ENCODE measurements at places on chromosomes 12 and 14. TPM values are rescaled to one million over a fixed set of nuclear protein-coding genes. Genes with fewer than 3 reads are reported as not detected.

DNA sequence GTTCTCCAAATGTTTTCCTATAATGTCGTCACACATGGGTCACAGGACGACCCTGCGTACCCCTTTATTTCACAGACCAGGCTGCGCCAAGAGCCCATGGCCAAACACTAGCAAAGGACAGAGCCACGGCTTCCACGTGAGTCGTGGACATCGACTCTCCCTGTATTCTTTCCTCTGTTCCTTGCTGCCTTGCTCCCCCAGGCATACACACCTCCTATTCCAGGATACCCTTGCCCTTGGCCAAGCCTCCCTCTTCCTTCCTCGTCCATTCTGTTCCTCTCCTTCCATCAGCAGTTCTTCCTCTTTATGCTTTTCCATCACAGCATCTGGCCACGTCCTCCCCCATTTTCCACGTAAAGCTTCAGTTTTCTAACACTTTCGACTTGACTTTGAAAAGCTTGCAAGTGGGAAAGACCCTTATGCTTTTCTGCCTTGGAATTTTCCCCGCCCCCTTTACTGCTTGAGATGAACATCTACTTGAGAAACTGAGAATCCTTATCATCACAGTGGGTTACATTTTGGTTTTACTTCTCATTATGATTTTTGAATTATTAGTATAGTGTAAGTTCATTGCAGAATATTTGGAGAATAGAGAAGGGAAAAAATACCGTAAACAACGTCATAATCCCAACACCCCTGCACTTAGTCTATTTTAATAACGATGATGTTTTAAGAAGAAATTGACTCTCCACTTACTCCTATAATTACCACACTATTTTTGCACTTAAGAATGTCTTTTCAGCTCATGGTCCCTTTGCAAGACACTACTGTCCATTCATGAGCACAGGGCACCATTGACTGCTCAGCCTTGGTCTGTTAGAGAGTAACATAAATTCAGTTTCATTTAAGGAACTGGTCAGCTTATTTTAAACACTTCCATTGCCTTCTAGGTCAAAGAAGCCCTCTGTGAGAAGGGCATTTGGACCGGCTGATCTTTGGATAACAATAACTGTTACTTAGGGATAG is 15.8 kb upstream of the NINJ2 start:
- DNase-seq: no peak

MANSC4 gene
- polyA plus RNA-seq: 0.59 TPM

OR6C4 gene
- polyA plus RNA-seq: not detected

GRCh38 chr12:98908866-98909265 is 263.8 kb downstream of the APAF1 start:
- no peak for DNase-seq

DNA sequence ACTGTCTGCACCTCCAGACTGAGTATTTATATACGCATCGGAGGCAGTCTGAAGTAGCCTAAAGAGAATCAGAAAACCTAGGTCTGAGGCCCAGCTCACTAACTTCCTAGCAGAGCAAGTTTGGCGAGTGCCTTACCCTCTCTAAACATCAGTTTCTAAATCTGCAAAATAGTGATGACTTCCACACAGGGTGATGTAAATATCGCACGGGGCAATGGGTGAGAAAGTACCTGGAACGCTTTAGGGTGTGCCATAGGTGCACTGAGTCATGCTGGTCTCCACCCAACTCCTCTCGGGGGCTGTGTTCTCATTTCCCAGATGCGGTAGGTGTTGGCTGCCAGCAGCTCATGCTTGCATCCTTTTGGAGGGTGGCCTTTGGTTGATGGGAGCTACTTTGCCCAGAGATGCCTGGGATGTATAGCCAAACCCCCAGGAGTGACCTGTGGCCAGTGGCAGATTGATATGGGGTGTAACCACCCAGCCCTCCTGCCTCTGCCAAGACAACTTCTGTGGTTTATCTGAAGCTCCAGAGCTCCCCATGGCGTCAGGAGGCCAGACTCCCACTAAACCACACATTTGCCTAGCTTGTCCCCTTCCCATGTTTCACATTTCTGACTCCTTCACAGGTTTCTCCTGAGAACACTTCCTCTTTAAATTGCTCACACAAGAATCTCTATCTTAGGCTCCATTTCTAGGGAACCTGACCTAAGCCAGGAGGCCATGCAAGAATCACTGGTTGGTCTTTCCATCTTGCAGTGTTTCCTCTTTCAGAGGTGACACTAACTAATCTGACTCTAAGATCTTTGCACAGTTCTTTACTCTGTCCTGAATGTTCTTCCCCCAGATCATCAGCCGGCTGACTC is 62.0 kb upstream of the TUNAR start:
- no peak for DNase-seq

SMIM41 gene
- polyA plus RNA-seq: not detected

DNA sequence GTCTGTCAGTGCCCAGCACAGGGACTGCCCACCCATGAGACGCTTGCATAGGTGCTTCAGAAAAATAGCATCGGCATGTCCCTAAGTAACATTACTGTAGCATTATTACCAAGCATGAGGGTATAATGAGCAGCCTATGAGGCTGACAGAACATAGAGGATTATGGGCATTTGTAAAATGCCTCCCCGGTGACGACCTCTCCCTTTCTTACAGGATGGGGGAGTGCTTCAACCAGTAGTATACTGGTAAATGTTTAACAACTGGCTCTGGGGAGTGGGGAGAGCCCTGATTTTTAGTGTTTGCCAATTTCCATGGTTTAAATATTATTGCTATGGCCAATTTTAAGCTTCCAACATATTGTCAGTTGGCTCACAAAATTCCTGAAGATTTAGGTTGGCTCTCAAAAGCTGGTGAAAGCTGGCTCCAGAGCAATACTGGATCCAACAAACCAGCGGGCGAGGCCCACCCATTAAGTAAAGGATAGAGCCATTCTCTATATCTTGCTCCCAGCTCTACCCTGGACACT is 104.5 kb downstream of the ETNK1 start:
- DNase-seq: no peak

DNA sequence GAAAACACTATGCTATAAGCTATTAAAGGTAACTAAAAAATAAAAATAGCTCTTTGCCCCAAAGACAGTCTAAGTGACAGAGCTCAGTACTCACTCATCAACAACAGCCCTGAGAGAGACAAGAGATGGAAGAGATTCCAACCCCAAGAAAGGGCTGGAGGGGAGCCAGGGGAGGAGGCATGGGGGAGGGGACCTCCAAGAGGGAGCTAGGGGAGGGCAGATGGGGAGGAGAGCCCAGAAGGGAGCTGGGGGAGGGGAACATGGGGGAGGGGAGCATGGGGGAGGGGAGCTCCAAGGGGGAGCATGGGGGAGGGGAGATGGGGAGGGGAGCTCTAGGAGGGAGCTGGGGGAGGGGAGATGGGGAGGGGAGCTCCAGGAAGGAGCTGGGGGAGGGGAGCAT is 7.7 kb downstream of the SSH1 start:
- DNase-seq: no peak

DNA sequence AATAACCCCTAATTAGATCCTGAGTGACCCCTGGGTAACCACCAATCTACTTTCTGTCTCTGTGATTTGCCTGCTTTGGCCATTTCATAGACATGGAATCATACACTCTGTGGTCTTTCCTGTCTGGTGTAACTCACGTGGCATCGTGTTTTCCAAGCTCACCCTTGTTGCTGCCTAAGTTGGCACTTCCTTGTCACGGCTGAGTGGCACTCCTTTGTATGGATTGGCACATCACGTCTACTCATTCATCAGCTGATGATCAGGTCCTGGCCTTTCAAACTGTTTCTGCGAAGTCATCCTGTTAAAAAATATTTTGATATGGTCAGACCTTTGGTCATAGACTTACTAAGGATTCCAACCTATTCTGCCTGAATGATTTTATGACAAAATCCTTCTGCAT is 87.7 kb downstream of the GLT1D1 start:
- no peak for DNase-seq

GRCh38 chr14:98897605-98898309 is 374.2 kb downstream of the BCL11B start:
- DNase-seq: no peak

PPP1R1A gene
- not detected for polyA plus RNA-seq

GRCh38 chr12:112782943-112783342 is 8.6 kb upstream of the RPH3A start:
- DNase-seq: no peak

DNA sequence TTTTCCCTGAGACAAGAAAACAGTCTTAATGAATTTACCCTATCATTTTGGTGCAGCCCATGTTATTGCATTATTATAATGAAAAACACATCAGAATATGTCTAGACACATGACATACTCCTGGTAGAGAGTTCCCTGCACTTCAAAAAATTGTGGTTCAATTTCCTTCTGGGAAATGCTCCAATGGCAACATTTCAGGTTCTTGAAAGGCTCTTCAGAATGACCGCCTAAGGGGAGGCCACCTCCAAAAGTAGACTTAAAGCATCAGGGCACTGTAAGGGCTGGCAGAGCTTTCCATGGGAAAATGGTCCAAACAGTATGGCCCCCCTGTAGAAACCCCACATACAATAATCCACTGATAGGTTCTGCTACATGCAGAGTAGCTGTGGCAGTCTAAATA is 110.7 kb downstream of the SLC25A21 start:
- DNase-seq: no peak

COX8C gene
- not detected for polyA plus RNA-seq

- no peak for DNase-seq
Measured at GRCh38 chr14:41872931-41873685, 266.4 kb downstream of the LRFN5 start.

DNA sequence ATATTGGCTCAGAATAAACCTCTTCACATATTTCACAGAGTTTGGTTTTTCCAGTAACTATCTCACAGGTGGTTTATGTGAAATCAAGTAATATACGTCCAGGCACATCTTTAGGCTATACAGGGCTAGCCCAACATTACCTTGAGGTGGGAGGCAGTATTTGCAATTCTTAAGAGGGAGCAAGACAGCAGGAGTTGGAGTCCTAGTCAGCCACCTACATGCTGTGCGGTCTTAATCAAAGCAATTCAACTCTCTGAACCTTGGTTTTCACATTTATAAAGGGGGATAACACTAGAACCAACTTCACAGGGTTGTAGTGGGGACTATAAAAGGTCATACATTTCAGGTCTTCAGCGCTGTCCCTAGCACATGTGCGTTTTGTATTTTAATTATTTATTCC is 73.5 kb upstream of the FICD start:
- no peak for DNase-seq

- DNase-seq: no peak
Measured at GRCh38 chr12:67989184-67989920, at the start of gene IFNG-AS1. IFNG-AS1 (plus strand) TSS chr12:67989447.

- no peak for DNase-seq
Measured at GRCh38 chr12:99450036-99450630, 197.4 kb upstream of the GARIN6 start.

WASHC4 gene
- 42.0 TPM for polyA plus RNA-seq

DLGAP5 gene
- 9.1 TPM for polyA plus RNA-seq

DNA sequence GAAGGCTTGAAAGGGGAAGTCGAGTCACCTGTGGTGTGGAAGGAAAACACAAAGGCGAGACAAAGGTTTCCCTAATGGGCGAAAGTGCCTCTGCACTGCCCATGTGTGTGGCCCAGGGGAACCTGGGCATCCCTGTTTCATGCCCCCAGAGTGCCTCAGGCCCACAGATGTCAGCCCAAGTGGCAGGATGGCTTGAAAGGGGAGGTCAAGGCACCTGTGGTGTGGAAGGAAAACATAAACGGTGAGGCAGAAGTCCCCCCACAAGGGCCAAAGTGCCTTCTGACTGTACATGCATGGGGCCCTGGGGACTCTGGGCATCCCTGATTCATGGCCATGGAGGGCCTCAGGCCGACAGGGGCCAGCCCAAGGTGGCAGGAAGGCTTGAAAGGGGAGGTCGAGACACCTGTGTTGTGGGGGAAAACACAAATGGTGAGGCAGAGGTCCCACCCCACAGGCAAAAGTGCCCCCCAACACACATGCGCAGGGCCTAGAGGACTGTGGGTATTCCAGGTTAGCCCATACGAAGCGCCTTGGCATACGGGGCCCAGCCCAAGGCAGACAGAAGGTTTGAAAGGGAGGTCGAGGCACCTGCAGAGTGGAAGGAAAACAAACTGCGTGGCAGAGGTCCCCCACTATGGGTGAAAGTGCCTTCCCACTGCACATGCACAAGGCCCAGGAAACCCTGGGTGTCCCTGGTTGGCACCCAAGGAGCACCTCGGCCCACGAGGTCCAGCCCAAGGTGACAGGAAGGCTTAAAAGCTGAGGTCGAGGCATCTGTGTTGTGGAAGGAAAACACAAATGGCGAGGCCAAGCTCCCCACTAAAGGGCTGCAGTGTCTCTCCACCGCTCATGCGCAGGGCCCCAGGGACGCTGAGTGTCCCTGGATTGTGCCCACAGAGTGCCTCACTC is 382.3 kb downstream of the ALG10 start:
- DNase-seq: no peak

PFKM gene
- 67.9 TPM for polyA plus RNA-seq

DNA sequence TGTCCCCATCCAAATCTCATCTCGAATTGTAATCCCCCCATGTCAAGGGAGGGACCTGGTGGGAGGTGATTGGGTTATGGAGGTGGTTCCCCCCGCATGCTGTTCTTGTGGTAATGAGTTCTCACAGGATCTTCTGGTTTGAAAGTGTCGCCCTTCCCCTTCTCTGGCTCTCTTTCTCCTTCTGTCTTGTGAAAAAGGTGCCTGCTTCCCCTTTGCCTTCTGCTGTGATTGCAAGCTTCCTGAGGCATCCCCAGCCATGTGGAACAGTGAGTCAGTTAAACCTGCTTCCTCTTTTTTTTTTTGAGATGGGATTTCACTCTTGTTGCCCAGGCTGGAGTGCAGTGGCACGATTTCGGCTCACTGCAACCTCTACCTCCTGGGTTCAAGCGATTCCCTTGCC is 104.0 kb downstream of the CCDC91 start:
- DNase-seq: no peak

BRMS1L gene
- 6.4 TPM for polyA plus RNA-seq

NPFF gene
- polyA plus RNA-seq: not detected

CFAP73 gene
- not detected for polyA plus RNA-seq
